ENCODE measurements at places on chromosomes 3 and 15.

GRCh38 chr3:76820481-76820880 lies 219.4 kb upstream of the ROBO2 start:
- DNase-seq: no peak

DNA sequence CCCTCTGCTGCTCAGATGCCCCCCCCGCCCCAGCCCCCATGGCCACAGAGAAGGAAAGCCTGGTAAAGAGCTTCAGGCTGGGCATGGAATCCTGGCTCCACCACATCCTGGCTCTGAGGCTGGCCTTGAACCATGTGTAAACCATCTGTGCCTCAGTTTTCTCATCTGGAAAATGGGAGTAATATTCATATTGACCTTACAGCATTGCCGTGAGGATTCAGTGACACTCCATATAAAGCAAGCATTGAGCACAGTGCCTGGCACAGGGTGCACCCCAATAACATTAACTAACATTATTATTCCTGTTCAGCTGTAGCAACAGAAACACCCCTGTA lies 150.7 kb downstream of the XXYLT1 start:
- no peak for DNase-seq

DNA sequence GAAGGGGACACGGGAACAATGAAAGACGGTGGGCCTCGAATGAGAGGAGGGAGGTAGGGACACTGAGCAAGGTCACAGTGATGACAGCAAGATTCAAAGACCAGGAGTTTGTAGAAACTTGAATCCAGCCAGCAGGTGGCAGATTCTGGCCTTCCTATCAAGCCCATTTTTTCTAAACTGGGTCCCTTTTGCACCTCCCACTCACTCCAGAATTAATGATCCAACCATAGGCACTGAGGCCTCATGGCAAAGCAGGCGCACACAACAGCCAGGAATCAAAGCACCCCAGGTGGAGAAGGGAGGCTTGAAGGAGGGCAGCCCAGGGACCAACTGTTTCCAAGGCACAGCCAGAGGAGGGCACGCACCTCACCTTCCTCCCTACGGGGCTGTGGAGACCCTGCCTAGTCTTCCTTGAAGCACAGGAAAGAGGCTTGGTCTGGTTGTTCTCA lies 90.2 kb downstream of the ANP32A start:
- peak; percentile 5 for DNase-seq

DNA sequence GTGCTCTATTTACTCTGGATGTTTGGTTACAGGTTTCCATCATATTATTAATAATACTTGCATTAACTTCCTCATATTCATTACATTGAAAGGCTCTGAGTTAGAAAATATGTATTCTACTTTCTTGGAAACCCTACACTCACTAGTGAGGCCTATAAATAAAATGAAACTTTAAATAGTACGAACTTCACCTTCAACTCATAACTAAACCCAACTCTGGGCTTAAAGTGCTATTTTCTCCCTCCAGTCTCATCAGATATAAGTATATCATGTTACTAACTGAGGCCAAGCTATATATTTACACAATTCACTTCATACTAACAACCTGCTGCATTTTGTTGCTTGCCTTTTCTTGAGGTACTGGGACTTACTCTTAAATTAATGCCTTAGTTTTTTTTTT lies 306.7 kb downstream of the TIGIT start:
- no peak for DNase-seq

DNA sequence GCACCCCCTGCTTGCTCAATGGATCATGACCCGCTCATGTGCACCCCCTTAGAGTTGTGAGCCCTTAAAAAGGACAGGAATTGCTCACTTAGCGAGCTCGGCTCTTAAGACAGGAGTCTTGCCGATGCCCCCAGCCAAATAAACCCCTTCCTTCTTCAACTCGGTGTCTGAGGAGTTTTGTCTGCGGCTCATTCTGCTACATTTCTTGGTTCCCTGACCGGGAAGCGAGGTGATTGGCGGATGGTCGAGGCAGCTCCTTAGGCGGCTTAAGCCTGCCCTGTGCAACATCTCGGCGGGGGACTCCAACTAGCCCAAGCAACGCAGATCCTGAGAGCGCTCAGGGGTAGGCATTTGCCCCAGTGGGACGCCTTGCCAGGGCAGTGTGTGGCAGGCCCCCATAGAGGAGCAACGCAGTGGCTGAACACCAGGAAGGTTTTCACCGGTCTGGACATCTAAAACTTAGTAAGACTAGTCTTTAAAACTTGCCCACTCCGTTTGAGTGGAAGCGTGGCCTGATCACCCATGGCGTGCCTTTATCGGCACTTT lies 9.5 kb downstream of the SLCO2A1 start:
- DNase-seq: no peak

GRCh38 chr3:139897759-139898158 lies 37.2 kb upstream of the CLSTN2 start:
- DNase-seq: no peak

- no peak for DNase-seq
Measured at GRCh38 chr3:106908181-106908938, 468.9 kb upstream of the CCDC54 start.

- DNase-seq: no peak
Measured at GRCh38 chr15:47961401-47962090, 159.2 kb upstream of the SLC24A5 start.

DNA sequence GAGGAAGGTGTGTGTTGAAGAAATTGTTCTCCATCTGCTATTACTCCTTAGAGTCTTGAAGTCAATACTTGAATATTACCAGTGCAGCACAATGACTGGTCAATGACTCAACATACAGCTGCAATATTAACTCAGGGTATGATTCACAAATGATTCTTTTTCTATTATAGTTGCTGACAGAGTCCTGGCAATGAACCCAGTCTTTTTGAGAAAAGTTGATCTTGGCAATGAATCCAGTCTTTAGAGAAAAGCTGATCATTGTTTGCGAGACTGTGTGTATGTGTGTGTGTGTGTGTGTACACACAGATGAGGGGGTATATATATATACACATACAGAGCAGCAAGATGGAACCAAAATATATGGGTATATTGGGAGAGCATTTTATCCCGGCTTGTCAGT lies 315.1 kb downstream of the ZNF385D start:
- no peak for DNase-seq

DNA sequence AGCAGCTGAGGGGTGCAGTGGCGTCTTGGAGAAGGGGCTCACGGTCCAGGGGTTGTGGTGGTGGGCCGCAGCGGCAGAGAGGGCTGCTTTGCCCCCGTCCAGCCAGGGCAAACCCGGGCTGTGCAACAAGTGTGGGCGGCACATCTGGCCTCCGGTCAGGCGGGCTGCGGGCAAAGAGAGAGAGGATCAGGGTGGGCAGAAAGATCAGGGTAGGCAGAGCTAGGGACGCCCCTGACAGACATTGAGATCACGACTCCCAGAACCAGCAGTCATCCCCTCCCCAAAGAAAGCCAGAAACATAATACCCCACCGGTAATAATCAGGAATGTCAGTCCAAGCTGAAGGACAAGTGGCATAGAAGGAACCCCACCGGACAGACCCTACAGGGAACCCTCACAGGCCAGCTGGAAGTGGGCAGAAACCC lies 6.8 kb downstream of the GATA2 start:
- no peak for DNase-seq

DNA sequence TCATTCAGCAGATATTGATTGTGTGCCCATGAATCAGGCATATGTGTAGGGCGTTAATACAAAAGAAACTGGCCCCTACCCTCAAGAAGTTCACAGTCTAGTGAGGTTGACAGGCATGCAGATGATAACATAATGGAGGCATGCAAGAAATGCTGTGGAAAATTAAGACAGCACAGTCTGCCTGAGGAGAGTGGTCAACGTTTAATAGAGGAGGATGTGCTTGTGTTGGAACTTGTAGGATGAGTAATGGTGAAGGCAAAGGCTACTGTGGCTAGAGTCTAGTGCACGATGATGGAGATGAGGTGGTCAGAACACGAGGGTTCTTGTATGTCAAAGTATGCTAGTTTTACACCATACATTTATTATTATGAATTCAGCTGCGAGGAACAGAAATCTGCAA lies 295.7 kb downstream of the SOX2 start:
- no peak for DNase-seq

GRCh38 chr3:66053550-66054094 lies 14.9 kb upstream of the MAGI1 start:
- DNase-seq: no peak

DNA sequence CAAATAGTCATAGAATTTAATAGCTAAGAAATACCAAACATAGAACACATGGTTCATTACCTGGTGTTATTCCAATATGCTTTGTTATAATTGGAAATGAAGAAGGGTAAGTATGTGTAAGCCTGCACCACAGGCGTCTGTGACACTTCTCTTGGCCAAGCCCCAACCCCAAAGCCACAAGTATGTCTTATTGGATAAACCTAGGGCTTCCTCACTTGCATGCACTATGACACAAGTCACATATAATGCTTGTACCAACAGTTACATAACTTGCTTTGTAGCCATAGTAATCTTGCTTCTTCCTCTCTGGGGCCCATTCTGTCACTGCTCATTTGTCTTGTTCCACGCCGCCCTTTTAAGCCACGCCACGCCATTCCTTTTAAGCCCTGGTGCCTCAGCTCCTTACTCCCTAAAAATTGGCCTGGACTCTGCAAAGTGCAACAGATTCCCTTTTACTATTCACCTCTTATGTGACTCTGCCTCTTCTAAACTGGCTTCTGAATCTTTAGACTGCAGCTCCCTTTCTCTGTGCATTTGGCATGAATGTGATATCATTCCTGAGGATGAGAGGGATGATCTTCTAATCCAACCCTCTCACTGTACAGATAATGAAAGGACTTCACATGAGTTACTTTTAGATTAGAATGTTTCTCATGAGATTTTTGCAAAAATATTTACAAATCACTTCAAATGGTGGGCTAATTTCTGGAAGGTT lies 48.1 kb upstream of the EPHA3 start:
- DNase-seq: no peak

GRCh38 chr3:108907194-108907593 lies 46.5 kb downstream of the GUCA1C start:
- no peak for DNase-seq

DNA sequence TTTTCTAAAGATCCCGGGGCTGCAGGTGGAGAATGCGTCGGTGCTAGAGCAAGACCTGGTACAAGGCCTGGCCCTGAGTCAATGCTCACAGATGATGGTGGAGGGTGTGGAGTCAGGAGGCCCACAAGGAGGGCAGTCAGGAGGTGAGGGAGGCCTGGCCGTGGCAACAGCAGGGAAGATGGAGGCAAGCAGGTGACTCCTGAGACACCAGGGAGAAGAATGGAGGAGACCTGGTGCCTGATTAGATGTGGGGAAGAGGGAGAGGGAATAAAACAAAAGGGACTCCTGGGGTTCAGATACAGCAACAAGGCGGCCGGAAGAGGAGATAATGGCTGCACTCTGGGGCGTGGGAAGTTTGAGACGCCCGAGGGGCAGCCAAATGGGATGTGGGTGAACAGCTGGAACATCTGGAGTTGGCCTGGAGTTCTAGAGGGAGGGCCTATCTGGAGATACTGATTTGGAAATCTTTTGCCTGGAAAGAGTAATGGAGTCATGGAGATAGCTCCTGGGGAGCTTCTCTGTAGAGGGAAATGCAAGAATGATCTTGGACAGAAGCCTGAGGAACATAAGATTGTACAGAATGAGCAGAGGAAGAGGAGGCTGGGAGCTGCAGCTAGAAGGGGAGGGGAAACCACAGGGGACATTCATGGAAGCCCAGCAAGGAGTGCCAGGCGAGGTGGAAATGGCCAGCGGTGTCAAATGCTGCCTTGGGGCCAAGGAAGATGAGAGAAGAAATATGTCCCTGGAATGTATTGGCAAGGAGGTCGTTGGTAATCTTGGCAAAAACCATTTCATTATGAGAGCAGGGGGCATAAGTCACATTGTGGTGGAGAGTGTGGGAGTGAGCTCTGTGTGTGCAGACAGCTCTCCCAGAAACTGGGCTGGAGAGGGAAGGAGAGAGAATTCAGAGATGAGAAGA lies 67.5 kb upstream of the CORO2B start:
- DNase-seq: no peak

DNA sequence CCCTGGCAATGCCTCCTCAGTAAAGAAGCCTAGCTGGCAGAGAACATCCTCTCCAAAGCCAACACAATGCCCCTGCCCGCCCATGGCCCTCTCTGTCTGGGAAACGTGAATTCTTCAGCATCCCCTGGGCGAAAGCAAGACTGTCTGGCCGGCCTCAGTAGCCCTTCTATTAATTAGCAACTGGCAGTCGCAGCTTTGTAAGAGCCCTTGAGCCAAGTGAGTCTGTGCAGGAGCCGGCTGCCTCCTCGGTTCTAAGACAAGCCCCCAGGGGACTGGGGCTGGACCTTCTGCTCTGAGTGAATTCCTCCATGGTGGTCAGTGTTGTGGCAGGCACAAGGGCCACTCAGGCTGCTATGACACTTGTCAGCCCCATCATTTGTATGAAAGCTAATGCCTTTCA lies 7.4 kb downstream of the HCN4 start:
- DNase-seq: no peak

DNA sequence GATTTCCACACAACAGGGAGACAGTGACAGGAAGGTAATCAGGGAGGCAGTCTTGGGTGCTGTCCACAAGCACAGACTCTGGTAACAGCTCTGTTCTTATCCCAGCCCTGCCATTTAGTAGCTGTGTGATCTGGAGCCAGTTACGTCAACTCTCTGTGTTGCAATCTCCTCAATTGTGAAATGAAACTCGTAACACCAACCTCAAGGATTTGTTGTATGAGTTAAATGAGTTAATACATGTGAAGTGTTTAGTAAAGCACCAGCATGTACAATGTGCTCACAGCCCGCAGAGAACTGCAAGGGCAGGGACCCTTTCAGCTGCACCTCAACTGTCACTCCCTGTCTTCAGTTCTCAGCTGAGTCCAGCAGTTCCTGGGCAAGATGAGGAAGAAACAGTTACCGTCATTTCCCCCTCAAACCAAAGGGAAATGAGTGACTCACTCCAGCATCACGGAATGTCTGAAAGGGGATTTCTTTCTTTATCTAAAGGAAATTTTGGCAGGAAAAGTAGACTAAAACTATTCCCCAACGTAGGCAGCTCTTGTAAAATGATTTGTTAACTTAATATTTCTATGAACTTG lies 39.9 kb upstream of the MB21D2 start:
- DNase-seq: no peak

GRCh38 chr3:84692261-84692660 lies 266.5 kb upstream of the CADM2 start:
- no peak for DNase-seq

DNA sequence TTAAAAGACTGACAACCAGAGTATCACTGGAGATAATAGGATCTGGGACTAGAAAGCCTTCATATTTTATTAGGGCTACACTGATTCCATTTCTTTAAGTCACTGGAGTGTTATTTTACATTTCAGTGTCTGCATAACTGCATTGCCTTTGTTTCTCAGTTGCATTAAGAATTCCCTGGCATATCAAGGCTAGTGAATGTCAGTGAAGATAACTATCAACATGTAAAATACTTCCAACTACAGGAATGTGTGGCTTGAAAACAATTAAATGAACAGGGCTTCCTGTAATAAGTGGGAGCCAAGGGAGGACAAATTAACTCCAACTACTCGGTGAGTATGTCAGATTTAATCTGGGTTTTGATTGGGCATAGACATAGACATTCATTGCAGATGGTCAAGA lies 628.5 kb downstream of the ROBO2 start:
- no peak for DNase-seq

GRCh38 chr3:42053476-42053875 lies 37.7 kb upstream of the TRAK1 start:
- DNase-seq: no peak
